Foreskin fibroblast (primary cell): ENCODE measurements at places on chromosomes 2 and 18.

- no peak for DNase-seq
Observed at GRCh38 chr2:10136101-10136934, 13.8 kb downstream of the RRM2 start.

DNA sequence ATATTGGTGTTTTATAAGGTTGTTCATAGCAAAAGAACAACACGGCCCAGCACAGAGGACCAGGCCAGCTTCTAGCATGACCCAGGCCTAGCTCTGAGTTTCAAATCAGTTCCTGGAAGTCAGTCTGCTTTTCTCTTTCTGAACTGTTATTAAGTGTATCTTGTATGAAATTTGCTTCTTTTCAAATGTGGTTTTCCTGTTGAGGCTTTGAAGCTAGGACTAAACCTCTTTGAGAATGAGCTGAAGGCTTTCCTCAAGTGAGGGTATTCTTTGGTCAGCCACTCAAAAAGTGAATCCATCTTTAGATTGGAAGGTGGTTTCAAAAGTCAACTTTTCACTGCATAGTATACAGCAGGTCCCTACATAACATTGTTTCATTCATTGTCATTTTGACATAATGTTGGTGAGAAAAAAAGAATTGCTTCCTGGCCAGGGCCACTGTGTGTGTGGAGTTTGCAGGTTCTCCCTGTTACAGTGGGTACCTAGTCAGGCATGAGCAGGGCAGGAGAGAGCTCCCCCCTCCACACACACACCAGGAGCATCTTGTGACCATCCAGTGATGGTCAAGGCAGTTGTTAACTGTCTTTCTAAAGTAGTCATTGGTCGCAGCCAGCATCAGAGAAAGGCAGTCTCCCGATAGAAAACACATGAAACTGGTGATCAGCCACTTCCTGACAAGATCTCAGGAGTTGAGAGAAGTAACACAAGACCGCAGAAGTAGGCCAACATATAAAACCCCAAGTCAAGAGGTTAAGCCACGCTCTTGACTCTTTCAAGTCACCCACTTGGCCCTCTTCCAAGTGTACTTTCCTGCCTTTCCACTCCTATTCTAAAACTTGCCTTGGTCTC is 6.7 kb upstream of the ACAA2 start:
- no peak for DNase-seq

GRCh38 chr18:68428661-68429060 is 286.2 kb downstream of the TMX3 start:
- DNase-seq, result peak; percentile 23

- DNase-seq, result no peak
Observed at GRCh38 chr18:75072672-75073371, 136.1 kb downstream of the PTGR3 start.

DNA sequence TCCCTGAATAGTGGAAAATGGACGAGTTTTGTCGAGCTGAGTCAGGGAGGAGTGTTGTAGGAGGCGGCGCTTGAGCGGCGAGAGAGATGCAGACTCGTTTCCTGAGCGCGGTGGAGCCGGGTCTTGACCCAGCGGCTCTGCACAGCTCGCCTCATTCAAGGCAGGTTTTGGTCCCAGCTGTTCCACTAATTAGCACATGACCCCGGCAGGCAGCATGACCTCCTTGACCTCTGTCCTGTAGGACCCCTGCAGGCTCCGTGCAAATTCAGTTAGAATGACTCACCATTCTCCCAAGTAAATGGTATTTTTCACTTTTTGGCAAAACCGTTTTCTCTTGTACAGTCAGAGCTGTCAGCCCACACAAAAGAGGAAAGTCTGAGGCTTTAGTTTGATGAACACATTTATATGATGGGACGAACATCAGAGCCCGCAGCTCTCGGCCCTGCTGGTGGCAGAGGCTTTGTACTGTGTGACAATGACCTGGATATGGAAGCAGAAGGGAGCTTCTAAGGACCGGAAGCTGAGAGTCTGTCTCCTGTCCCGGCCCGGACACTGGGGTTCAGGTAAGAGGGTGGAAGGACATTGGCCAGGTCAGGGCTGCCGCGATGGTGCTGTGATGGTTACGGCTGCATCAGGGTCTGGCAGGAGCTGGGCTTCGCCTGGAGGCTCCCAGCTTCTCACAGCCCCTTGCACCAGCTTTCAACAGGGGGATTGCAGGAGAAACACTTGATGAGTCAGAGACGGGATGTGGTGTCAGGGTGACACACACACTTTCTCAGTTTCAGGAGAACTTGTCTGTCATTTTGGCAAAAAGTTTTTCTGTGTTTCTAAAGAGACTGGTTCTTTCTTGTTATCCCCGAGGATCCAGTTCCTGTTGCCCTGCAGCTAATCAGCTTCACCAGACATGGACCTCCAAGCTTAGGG is 29.9 kb upstream of the ALKAL2 start:
- DNase-seq, result peak; percentile 12

- no peak for DNase-seq
Observed at GRCh38 chr2:194883711-194884110, 773.3 kb upstream of the SLC39A10 start.

DNA sequence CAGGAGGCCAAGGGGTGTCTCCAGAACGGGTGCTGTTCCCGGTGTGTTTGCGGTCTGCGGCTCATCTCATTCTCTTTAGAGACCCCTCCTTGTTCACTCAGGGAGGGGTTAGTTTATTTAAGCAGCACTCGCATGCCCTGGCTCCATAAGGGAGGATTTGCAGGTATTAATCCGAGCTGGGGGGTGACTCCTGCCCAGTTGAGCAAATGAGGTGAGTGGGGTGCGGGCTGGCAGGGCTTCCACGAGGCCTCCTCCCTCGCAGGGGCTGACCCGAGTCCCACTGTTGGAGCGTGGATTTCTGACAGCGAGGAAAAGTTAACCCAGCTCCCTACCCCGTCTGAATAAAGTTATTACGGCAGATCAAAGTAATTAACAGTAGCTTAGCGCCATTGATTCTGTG is 371.8 kb upstream of the SALL3 start:
- DNase-seq, result no peak

GRCh38 chr18:29457316-29457889 is 1280.5 kb upstream of the CDH2 start:
- DNase-seq, result no peak

DNA sequence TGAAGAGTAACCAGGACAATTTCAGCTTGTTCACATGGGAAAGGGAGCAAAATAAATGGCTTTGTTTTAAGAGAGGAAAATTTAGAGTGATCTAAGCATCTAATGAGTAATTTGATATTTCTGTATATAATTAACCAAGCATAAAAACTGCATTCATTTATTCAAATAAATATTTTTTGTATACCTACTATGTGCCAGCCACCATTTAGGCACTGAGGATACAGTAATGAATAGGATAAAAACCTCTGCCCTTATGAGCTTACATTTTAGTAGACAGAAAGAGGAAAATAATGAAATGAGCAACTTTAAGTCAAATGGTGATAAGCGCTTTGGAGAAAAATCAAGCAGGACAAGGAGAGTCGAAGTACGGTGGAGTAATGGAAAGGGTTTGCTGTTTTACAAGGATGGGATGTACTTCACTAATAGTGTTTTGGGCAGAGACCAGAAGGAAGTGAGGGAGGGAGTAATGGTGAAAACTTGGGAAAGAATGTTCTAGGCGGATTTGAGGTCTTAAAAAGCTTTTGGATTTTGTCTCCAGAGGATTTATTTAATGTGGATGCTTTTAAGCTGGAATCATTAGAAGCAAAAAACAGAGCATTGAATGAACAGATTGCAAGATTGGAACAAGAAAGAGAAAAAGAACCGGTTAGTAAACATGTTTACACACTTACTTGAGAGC is 17.4 kb downstream of the NDC80 start:
- DNase-seq, result peak; percentile 39

DNA sequence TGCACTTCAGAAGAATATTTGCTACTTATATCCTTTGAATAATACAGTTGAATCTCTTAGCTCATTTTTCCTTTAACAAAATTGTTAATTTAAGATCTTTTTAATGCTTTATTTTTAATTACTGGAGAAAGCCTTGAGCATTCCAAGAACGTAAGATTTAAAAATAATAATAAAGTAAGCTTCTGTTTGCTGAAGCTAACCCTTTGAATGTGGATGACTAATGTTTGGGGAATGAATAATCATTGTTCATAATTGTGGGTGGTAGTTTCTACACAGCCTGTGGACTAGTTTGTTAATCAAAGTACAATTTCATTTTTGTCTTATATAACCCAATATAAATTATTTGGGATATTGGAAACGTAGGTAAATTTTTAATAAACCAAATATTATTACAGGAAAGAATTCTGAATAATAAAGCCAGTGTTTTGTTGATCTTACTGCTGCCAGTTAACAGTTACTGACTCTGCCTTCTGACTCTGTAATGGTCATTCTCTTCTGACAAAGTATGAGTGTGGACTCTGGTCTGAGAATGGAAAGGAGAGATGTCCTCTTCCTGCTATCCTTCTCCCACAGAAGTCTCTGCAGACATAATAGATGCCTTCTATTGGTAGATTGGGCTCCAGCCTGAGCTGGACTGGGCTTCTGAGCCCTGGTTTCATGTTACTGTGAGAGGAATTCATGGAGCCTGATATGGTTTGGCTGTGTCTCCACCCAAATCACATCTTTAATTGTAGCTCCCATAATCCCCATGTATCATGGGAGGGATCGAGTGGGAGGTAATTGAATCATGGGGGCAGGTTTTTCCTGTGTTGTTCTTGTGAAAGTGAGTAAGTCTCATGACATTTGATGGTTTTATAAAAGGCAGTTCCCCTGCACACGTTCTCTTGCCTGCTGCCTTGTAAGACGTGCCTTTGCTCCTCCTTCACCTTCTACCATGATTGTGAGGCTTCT is 292.7 kb upstream of the SLC39A10 start:
- DNase-seq, result peak; percentile 58

GRCh38 chr2:19774805-19775176 is 127.0 kb downstream of the TTC32 start:
- no peak for DNase-seq

GRCh38 chr2:44291281-44292248 is 16.3 kb downstream of the SLC3A1 start:
- DNase-seq, result peak; percentile 85

GRCh38 chr2:105334211-105334610 is 3.1 kb upstream of the C2orf49 start:
- DNase-seq, result no peak

GRCh38 chr2:42957861-42958301 is 165.5 kb upstream of the HAAO start:
- no peak for DNase-seq

DNA sequence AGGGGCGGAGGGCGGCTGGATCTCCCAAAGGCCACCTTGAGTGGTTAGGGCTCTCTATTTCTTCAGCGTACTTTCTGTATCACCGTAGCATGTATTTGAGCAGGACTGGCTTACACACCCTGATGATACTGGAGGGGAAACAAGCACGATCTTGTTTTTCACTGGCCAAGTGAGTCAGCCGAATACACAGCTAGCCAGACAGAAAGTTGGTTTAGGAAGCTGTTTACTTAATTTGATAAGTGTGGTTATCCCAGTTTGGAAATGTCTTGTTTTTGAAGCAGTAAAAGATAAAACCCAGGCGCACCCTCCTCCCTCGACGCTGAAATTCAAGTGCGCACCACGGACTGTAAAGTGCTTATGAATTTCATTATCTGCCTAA is 582 bp downstream of the RIOK3 start:
- peak; percentile 18 for DNase-seq

DNA sequence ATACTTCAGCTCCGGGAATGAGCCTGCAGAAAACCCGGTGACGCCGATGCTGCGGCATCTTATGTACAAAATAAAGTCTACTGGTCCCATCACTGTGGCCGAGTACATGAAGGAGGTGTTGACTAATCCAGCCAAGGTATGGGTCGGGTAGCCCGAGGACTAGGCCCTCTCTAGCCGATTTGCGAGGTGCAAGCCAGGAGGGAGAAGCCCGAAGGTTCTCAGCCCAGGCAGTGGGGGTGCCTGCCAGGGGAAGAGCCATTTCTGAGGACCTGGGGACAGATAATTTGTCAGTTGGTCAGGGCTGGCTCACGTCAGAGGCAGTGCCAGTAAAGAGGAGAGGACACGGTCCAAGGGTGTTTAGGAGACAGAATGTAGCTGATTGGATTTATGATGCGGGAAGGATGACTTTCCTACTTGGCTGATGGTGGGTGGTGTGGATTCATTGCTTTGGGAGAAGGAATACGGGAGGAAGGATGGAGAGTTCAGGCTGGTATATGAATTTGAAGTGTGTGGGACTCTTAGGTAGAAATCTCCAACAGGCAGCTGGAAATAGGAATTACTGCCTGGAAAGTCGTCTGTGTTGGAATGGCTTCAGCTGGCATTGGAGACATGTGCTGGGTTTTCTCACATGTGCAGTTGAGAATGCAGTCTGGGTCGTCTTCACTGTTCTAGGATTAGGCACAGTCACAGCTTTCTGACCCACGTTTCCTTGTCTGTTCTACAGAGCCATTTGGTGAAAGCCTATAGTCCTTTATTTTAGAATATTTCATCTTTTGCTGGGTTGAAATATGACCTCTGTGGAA is 874 bp downstream of the NDUFAF7 start:
- no peak for DNase-seq
